ENCODE measurements at places on chromosomes 6 and 20.
A peak's percentile ranks its signal among the peaks of the same experiment; 100 is the strongest.

GRCh38 chr6:158488065-158488464 is 71.8 kb upstream of the TMEM181 start:
- DNase-seq, result no peak

DNA sequence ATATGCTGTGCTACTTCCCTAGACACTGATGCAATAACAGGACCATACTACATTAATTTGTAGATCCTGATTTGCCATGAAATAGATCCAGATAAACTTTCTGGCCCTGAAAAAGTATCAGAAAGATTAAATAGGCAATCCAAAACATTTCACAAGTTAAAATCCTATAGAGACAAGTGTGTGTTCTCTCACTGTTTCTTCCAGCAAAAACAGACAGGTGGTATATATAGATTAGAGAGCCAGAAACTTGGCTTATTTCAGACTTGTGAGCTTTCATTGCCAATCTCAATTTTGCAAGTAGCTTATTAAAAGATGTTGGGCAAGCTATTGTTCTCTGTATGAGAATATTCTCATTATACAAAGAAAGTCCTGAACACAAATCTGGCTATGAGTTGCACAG is 289.1 kb upstream of the MANEA start:
- DNase-seq, result no peak

GRCh38 chr20:3407040-3407770 is at the start of gene DNAAF9:
Gene DNAAF9 (minus strand): TSS chr20:3407669. CDS start chr20:3407557, 112 bp downstream.
- peak; percentile 79 for DNase-seq

DNA sequence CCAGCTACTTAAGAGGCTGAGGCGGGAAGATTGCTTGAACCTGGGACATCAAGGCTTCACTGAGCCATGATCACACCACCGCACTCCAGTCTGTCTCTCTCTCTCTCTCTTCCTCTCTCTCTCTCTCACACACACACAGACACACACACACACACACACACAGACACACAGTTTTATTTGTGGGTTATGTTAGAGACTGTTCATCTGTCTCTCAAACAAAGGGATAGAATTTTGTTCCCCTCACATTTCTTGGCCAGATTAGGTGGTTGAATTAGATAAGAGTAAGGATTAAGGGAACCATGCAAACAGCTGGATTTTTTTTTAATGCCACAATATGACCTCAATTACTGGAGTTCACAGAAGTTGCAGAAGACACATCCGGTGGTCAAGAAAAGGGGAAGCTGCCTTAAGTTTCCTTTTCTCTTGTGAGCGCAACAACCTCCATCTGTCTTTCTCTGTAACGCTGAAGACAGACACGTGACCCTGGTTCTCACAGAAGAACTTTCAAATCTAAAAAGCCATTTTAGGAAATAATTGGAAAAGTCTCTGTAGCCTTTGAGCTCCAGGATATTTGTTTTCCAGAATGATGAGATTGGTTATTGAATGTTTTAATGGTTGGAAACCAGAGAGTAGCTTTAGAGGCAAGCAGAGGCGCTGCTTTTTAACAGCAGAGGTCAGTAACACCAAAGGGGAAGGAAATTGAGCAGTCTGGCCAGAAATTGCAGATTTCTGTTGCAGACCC is 32.9 kb upstream of the LGSN start:
- peak; percentile 10 for DNase-seq

DNA sequence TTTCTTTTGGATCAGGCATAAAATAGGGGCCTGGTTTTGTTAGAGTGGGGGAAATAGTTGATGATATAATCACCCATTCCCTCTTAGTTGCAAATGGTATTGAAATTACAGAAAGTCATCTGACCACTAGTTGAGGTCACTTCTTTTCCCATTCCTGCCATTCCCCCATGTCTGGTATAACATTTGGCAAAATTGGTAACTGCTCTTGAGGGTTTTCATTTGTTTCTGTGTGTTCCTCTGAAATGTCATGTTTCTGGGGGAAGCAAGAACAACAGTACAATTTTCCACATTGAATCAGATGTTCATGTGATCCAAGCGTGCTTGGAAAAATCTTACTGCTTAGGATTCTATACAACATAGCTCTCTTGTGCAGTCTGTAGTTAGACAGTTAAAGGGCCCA is 7.3 kb downstream of the AIG1 start:
- no peak for DNase-seq

- DNase-seq, result no peak
Observed at GRCh38 chr6:138600726-138601125, 101.4 kb upstream of the NHSL1 start.

- DNase-seq, result no peak
Observed at GRCh38 chr6:21592953-21593352, 598 bp upstream of the SOX4 start.

GRCh38 chr6:169991913-169992312 is 240.5 kb downstream of the ERMARD start:
- DNase-seq, result no peak

GRCh38 chr6:105797983-105798453 is 288.1 kb upstream of the PRDM1 start:
- no peak for DNase-seq

DNA sequence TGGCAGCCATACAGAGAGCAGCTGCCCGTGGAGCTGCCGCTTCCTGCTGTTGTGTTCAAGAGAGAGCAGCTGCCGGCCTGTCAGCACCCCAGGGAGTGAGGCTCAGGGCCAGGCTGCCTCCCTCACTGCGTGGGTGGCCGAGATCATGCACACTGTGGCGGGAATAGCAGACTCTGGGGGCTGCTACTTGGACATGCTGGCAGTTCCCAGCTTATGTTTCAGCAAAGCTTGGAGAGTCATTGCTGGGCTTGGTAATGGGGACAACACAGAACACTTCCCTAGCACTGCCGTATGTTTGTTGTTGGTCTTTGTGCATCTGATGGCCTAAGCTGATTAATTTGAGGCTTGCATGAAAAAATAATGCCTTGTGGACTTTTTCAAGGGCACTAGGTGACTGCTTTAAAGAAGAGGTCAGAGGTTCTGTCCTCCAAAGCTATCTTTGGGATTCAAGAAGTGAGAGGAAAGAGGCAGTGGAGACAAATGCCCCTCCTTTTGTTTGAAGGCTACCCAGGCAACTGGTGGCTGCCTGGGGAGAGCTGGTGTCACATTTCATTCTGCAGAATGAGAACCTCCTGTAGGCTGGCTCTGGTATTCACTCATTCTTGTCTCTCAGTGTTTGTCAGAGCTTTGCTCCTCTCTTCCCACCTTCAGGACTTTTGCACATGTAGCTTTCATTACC is 18.8 kb downstream of the MRAP2 start:
- DNase-seq, result peak; percentile 72

DNA sequence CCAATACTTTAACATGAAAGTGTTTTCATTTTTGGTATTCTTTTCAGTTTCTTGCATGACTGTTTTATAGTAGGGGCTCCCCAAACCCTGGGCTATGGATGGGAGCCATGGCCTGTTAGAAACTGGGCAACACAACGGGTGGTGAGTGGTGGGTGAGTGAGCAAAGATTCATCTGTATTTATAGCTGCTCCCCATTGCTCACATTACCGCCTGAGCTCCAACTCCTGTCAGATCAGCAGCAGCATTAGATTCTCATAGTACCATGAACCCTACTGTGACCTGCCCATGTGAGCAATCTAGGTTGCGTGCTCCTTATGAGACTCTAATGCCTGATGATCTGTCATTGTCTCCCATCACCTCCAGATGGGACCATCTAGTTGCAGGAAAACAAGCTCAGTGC is 42.3 kb upstream of the HMGCLL1 start:
- DNase-seq, result no peak

DNA sequence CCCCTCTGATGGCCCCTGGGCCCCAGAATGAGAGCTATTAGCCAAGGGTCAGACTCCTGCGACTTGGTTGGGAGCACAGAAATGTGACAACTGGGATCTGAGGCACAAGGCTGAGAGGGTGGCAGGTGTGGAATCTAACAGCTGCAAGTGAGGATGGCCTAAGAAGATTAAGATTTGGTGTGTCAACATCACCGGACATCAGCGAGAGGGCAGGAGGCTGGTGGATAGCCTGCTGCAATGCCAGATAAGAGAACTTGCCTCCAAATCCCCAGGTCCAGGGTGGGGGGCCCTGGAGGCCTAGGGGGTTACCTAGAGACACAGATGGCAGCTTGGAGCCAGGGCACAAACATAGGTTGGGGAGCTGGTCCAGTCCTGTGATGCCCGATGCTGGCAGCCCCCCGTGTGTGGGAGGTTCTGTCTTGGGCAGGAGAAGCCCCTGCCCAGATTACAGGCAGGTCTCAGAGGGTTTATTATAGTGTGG is 155.8 kb downstream of the GRM4 start:
- peak; percentile 89 for DNase-seq

DNA sequence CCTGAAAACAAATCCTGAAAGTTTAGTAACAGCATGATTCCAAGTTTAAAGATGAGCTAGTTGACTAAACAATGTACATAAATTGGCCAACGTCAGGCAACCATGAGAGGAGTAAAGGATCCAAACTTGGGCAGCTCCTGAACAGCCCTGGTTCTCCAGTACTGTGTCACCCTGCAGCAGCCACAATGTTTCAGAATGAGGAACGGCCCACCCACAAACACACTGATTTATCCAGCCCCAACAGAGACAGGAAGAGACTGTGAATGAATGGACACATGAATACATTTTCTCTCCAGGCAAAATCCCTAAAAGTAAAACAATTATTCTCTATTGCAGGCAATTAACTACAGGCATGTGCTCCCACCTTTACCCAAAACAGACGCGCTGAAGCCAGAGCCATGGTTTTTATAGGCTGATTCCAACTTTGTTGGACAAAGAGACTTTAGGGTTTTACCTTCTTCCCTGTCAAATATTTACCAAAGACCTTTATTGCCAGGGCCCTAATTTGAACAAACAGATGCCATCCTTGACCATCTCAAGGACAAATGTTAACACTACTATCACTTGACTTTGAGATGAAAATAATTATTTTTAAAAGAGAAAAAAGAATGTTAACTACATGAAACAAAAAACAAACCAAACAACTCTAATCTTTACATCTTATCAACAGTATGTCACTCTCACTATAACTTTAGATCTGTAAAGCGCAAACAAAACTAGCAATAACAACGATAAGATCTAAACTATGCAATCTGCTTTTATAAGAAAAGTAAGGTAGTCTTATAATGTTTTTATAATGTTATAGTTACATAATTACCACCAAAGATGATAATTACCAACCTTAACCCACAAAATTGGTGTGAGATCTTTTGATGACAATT is 22.9 kb downstream of the CNKSR3 start:
- no peak for DNase-seq

GRCh38 chr6:53139841-53140413 is 8.7 kb downstream of the GCM1 start:
- DNase-seq, result no peak

DNA sequence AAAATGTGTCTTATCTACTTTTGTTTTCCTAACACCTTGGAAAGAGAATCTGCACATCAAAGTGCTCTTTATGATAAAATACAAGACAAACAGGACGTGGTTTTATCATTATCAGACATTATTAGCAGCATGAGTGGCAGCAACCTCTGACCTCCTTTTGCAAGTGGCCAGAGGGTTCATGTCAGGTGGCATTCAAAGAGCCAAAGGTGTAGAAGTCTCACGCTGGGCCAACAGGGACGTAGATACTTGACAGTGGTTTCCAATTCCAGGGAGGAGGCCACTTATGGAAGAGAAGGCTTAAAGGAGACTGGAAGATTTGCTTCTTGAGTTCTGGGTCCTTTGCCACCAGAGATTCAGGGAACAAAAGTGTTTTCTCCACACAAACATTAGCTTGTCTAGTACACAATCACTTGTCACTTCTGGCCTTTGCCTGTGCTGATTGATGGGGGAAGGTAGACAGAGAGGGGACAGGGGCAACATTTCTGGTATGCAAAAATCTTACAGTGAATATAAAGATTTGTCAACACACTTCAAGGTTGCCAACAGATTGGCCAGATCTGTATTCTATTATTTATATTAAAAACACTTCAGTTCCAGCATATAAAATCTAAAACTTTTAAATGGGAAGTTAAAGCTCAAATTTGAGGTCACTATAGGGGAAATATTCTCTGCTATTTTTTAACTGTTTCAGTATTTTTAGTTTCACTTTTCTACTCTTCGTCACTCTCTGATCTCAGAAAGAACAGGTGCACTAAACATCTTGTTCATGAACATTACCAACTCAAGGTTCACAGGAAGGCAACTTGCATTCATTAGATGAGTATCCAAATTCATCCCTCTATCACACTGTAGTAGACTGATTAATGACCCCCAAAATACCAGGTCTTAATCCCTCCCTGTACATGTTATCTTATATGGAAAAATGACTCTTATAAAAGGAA is 52.1 kb upstream of the FBXO30 start:
- no peak for DNase-seq

- no peak for DNase-seq
Observed at GRCh38 chr6:85961125-85961524, 318.4 kb upstream of the SYNCRIP start.

DNA sequence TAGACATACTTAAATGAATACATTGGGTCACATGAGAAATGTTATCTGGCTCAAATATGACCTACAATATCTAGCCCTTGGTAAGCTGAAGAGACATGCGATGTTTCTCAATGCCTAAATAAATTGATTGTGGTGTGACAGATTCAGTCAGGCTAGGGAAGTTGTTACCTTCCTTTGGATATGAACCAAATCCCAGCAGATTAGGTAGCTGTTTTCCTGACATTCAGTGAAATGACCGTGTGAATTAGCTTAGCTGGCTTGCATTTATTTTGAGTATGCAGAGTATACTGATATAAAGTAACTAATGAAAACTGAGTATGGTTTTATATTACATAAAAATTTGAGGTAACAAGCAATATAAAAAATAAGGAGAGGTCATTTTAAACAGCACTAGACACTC is 288.2 kb downstream of the GJA1 start:
- DNase-seq, result no peak

- peak; percentile 41 for DNase-seq
Observed at GRCh38 chr6:138107752-138108592, 753 bp upstream of the PERP start.

DNA sequence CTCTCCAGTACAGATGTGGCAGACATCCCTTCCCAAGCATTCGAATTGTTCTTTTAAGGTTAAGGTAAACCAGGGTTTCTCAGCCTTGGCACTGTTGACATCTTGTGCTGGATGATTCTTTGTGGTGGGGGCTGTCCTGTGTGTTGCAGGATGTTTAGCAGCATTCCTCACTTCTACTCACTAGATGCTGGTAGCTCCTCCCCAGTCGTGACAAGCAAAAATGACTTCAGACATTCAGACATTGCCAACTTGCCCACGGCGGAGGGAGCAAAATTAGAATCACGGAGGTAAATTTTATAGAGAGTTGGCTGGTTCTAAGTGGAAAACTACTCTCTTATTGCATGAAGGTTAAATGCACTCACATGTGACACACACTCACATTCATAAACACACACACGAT is 188.7 kb downstream of the GMPR start:
- no peak for DNase-seq

DNA sequence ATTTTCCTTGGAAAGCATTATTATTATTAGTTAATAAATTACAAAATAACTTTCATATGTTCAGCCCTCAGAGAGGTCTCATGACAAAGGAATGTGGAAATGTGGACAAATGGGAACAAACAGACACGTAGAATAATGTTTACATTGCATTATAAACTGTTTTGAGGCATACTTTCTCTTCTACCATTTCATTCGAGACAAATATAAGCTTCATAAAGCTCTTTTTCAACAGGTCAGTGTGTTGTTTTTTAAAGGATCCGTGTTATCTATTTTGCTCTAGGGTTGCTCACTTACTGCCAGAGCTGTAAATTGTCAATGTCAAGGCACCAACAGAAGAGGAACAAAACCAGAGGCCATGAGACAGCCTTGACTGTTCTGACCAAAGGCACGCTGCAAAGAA is 256.8 kb downstream of the PHACTR1 start:
- no peak for DNase-seq
